ENCODE measurements at places on chromosomes 16 and 17.
A peak's percentile ranks its signal among the peaks of the same experiment; 100 is the strongest.

GRCh38 chr17:5718726-5719125 is 134.4 kb upstream of the NLRP1 start:
- no peak for DNase-seq

GRCh38 chr17:37766971-37767370 is 22.1 kb upstream of the HNF1B start:
- no peak for DNase-seq

DNA sequence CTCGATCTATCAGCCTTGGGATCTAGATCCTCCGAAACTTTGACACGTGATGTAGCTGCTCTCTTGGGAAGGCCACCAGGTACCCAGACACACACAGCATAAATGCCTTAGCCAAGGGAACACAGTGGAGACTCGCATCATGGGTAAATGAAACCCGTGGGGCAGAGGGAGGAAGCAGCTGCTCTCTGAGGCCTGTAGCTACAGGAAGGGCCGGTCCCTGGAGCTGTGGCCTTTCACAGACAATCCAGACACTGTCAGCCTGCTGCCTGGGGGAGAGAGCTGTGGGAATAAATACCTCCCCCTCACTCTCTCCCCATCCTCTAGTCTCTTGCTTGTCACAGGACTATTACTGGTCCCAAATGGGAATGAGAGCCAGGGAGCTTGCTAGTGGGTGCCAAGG is 351.2 kb downstream of the UTP18 start:
- no peak for DNase-seq

DNA sequence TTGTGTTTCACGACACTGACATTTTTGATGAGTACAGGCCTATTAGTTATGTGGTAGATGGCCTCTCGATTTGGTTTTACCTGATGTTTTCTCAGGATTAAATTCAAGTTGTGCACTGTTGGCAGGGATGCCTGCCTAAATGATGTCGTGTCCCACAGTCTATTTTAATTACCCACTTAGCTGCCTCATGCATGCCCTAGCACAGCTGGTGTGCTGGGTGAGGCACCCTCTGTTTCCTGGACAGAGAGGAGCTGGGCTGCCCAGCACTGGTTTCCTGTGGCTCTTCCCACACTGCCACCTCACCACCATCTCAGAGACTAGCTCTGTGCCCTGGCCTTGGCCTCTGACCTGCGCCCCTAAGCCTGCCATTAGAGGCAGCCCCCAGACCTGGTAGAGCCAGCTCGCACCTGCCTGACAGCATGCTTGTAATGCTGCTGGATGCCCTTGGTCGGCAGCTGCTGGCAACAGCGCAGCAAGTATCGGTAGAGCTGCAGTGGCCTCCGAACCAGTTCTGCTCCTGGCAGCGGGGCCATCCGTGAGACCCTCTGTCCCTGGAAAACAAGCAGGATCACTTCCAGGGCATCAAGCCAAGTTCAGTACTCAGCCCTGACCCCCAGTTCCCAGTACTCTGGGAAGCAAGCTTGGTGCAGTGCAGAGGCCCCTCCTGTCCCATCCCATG is 10.9 kb downstream of the LYRM9 start:
- DNase-seq: no peak

DNA sequence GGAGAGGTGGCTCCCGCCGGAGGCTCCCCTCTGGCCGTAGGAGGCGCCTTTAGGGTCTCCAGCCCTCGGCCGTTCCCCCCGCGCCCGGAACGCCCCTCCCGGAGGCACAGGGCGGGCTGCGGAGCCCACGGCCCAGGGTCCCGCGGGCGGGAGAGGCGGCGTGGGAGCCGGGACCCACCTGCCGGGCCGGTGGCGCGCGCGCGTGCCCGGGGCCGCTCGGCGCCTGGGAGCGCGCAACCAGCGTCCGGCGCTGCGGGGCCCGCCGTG is at the start of gene MIF4GD:
TSS of gene MIF4GD (minus strand) at position 266 of the 267 bp plus-strand sequence. CDS start 1,036 bp downstream, outside the sequence.
- DNase-seq: no peak

DNA sequence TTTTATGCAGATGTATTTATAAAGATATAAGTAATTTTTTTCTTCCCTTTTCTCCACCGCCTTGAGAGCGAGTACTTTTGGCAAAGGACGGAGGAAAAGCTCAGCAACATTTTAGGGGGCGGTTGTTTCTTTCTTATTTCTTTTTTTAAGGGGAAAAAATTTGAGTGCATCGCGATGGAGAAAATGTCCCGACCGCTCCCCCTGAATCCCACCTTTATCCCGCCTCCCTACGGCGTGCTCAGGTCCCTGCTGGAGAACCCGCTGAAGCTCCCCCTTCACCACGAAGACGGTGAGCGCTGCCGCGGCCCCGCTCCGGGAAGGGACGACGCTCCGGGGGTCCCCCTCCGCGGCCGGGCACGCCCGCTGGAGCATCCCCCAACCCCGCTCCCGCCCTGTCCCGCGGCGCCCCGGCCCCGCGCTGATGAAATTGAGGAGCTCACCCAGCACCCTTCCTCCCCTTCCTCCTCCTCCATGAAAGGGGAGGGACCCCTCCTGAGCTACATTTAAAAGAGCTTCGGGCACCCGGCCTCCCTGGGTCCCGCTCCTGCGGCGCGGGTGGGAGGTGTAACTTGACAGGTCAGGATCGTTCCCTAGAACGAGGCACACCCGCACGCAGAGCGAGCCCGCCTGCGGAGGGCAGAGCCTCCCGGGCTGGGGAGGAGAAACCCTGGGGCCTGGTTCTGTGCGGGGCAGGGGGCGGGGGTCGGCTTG is 706 bp downstream of the HLF start:
- no peak for DNase-seq

DNA sequence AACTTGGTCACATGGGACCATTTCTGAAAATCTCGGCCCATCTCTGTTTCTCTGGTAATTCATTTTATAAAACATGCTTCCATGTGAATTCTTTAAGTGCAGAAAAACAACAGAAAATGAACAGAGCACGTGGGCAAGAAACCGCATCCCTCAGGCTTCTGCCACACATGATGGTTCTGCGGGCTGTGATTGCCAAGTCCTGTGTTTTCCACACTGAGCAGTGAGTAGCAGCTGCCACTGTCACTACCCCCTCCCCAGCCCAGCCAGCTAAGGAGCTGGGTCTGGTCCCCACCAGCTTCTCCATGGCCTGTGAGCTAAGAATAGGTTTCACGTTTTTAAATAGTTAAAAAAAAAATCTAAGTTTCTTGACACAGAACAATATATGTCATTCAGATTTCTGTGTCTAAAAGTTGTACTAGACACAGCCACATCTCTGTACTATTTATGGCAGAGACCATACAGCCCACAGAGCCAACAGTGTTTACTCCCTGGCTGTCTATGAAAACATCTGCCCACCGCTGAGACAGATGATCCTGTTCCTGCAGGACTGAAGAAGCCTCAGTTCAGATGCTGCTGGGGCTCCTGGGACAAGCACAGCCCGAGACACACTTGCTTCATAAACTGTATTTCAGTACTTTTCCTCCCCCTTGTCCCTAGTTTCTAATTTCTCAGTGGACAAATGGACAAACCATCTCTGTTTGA is 41.5 kb downstream of the USP22 start:
- DNase-seq: no peak

- no peak for DNase-seq
Observed at GRCh38 chr16:48133455-48134211, 22.2 kb downstream of the ABCC12 start.

GRCh38 chr17:76793775-76794174 is 55.9 kb downstream of the MFSD11 start:
- DNase-seq: no peak

DNA sequence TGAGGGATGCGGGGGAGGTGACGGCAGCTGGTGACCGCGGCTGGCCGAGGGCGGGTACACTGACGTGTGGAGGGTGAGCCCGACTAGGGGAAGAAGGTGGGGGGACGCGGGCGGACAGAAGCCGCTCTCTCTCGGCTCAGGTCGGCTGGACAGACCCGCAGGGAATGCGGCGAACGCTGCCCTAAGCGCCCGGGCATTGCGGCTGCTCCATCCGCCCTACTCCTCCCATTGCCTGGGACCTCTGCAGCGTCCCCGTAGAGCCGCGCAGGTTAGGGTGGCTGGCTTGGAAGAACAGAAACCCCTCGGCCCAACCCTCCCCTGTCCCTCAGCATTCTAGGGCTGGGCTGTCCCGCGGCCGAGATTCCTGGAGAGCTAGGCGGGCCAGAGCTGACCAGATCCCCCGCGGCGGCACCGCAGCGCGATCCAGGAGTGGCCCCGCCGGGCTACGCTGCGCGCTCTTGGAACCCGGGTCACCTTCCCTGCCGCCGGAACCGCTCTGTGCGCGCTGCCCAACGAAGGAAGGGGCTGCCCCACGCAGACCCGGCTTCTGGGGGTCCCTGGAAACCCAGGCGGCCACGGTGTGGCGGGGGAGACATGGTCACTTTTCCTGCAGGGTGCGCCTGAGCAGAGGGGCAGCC is 3.0 kb downstream of the DLX4 start:
- no peak for DNase-seq

- DNase-seq: no peak
Observed at GRCh38 chr16:66936889-66937554, 1.7 kb downstream of the CES2 start.

- DNase-seq: no peak
Observed at GRCh38 chr17:35488991-35489390, 40.4 kb upstream of the SLFN13 start.

- no peak for DNase-seq
Observed at GRCh38 chr17:4381690-4382671, 15.5 kb upstream of the UBE2G1 start.

DNA sequence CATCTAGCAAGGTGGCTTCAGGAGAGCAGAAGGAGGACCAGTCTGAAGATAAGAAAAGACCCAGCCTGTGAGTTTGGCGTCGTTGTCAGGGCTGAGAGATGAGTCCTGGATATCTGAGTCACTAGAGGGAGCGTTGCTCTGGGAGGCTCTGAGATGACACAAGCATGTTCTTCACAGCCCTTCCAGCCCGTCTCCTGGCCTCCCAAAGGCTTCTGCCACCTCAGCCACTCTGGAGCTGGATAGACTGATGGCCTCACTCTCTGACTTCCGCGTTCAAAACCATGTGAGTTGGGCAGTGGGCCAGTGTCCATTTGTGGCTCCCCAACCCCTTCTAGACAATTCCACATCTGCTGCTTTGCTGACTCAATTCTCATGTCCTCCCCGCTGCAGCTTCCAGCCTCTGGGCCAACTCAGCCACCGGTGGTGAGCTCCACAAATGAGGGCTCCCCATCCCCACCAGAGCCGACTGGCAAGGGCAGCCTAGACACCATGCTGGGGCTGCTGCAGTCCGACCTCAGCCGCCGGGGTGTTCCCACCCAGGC is 2.3 kb downstream of the TGFB1I1 start:
- DNase-seq: no peak

DNA sequence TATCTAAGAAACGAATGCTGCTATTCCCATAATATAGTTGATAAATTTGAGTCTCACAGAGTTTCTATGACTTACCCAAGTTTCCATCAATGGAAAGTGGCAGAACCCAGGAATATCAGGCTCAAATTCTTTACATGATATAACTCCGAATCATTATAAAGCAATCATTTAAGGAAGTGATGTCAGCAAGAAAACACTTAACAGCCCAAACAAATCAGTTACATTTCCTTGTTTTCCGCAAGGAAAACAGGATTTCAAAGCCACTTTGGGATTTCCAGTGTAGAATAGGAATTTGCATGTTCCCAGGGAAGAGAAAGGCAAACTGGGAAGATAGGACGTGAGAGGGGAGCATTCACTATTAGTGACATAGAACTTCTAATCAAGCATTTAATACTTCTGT is 311.4 kb upstream of the GOT2 start:
- no peak for DNase-seq

DNA sequence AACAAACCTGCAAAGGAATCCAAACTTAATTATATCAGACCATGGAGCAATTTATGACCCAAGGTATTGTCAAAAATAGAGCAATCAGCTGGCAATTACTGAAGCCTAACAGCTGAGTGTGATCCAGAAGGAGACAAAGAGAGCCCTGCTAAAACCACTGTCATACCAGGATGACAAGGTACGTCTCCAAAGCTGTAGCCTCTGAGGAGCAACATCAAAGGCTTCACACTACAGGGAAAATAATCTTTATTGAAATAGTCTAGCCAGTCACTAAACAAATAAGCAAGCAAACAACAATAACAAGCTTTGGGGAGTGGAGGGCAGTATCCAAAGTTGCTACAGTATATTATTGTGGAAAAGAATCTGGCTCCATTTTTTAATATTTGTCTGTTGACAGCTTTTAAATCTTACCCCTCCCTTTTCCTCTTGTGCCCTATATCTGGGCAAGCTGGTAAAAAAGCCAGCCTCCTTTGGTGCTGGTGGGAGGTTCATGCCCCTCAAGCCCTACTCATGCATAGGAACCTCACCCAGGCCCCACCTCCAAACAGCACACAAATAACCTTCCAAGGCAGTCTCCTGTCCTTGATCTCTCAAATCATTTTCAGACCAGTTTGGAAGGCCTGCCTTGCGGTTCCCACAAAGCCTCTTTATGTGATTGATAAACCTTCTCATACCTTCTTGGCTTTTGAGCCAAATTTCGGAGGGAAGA is 73.7 kb downstream of the ITFG1 start:
- DNase-seq: no peak

DNA sequence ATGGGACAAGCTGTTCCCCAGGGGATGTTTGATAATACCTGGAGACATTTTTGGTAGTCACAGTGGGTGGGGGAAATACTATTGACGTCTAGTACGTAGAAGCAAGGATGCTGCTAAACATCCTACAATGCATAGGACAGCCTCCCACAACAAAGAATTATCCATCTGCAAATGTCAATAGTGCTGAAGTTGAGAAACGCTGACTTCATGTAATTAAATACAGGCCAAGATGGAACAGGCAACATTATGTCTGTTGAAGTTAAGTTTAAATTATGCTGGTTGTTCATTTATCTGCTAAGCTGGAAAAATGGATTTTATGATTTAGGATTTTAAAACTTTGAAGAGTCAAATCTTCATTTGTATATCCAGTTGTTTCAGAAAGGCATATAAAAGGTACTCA is 341.2 kb upstream of the DYNLRB2 start:
- DNase-seq: no peak

GRCh38 chr17:48814504-48814903 is 2.5 kb downstream of the TTLL6 start:
- peak; percentile 63 for DNase-seq

DNA sequence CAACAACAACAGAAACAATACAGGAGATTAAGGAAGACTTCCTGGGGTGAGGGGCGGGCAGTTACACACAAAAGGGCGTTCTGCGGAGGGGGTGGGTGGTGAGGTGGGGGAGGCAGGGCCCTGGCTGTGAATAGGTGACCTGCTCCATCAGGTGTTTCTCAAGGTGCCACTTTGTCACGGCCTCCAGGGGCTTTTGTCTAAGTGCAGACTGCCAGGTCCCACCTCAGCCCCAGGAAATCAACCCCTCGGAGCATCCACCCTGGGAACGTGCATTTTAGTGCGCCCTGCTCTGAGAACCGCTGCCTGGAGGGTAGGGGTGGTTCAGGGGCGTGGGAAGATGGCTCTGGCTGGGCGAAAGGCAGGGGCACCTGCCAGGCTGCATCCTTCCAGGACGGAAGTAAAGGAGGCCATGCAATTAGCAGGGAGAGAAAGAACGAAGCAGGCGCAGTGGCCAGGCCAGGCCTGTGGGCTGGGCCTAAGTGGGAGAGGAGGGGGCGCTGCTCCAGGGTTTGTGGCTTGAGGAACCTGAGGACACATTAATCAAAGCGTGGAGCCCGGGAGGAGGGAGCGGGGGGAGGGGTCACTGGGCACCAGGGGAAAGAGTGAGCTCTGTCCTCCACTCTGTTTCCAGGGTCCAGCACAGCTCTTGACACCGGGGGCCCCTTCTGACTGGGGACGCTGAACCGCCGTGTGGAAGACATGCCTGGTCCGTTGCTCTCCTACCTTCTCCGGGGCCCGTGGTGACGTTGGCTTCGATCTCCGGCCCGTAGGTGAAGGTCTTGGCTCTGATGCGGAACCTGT is 49.4 kb upstream of the CDC42EP4 start:
- no peak for DNase-seq
